Activated naive CD4-positive, alpha-beta T cell treated with anti-CD3 and anti-CD28 coated beads for 36 hours (primary cell): ENCODE measurements at places on chromosomes 13 and 19. TPM values are rescaled to one million over a fixed set of nuclear protein-coding genes. Genes with fewer than 3 reads are reported as not detected.

- DNase-seq, result no peak
Measured at GRCh38 chr13:40629678-40630384, 36.6 kb downstream of the FOXO1 start.

DNA sequence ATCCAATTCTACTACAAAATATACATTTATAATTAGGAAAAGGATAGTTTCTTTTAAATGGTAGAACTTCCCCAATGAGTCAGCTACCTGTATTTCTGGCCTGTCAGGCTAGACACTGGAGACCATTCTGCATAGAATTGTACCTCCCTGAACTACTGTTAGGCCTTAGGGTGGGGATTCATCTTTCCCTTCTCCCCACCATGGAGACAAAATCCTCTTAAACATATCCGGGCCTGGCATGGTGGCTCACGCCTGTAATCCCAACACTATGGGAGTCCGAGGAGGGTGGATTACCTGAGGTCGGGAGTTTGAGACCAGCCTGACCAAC is 24.5 kb upstream of the TPT1 start:
- no peak for DNase-seq

GRCh38 chr13:98309569-98310335 is 132.7 kb upstream of the RNF113B start:
- DNase-seq, result no peak

GRCh38 chr13:93001866-93002461 is 224.6 kb upstream of the GPC6 start:
- DNase-seq, result no peak

DNA sequence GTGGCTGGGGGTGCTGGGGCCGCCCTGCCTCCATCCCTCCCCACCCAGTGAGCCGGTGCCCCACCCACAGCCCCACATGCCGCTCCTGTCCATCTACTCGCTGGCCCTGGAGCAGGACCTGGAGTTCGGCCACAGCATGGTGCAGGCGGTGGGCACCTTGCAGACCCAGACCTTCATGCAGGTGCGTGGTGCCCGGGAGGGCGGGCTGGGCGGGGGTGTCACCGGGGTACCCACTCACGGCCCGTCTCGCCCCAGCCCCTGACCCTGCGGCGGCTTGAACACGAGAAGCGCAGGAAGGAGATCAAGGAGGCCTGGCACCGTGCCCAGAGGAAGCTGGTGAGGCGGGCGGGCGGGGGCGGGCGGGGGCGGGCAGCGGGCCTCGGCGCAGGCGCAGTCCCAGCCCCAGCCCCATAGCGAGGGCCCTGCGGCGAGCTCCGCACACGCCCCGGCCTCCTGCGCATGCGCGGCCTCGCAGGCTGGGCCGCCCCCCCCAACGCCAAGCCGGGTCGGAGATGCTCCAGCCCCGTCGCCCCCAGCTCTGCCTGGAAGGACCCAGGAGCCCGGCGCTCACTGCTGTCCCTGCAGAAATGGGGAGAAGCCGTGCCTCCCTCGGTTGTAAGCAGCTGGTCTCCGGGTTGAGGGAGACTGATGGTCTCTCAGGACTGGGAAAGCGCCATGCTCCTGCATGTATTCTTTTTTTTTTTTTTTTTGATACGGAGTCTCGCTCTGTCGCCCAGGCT is 7.7 kb downstream of the ARHGAP45 start:
- DNase-seq, result peak; percentile 93

DNA sequence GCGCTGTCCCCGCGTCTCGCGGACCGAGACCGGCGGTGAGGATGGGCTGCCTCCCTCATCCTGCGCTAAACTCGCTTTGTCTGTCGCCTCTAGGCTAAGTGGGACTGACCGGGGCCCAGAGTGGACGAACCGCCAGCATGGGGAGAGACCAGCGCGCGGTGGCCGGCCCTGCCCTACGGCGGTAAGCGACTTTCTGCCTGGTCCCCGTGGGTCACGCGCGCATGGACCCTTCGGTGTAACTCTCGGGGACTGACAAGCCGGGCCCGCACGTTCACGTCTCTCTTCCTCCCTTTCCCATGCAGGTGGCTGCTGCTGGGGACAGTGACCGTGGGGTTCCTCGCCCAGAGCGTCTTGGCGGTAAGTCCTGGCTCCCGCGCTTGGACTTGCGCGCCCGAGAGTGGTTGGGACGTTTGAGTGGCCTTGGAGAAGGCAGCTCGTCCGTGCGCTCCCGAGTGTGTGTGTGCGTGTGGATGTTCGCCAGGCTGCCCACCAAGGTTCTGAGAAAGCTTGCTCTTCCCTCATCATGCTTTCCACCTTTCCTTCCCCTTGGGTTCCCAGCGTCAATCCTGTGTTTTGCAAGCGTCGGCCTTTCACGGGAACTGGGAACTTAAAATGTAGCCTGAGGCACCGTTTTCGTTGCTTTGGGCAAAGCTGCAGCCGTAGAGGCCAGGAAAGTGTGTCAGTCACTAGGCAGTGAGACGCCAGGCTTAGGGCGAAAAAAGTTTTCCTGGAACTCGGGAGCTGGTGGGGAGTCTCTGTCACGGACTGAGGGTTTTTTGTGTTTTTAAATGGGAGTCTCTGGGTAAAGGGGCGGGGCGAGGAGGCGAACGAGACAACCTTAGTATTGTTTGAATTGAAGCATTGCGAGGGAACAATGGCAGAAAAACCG is 927 bp downstream of the COL4A2 start:
- no peak for DNase-seq

DNA sequence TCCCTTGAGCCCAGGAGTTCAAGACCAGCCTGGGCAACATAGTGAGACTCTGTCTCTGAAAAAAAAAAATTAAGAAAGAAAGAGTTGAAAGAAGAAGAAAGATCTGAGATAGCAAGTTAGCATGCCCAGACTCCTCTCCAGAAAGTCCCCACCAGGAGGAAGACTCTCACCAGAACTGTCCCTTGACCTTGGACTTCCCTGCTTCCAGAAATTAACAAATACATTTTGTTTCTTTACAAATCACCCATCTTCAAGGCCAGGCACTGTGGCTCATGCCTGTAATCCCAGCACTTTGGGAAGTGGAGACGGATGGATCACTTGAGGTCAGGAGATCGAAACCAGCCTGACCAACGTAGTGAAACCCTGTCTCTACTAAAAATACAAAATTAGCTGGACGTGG is 44.3 kb upstream of the KLF2 start:
- DNase-seq, result no peak

- no peak for DNase-seq
Measured at GRCh38 chr13:94175076-94175475, 304.4 kb downstream of the DCT start.

- DNase-seq, result no peak
Measured at GRCh38 chr13:77719128-77719527, 21.6 kb downstream of the SLAIN1 start.

GRCh38 chr19:54938906-54939305 is 8.4 kb downstream of the NLRP7 start:
- DNase-seq, result no peak

GRCh38 chr13:110421696-110422385 is 114.8 kb downstream of the COL4A2 start:
- peak; percentile 51 for DNase-seq

- peak; percentile 78 for DNase-seq
Measured at GRCh38 chr19:5369962-5370367, 29.4 kb upstream of the PTPRS start.

GRCh38 chr13:95603887-95604555 is 40.5 kb downstream of the DZIP1 start:
- no peak for DNase-seq

DNA sequence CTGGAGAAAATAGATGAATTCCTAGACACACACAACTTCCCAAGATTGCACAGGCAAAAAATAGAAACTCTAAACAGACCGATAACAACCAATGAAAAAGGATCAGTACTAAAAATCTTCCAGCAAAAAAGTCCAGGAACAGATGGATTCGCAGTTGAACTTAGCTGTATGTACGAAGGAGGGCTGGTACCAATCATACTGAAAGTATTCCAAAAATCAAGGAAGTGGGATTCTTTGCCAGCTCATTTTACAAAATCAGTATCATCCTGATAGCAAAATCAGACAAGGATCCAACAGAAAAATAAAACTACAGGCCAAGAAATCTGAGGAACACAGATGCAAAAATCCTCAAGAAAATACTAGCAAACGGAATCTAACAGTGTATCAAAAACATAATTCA is 6.5 kb upstream of the LILRB2 start:
- DNase-seq, result no peak

DNA sequence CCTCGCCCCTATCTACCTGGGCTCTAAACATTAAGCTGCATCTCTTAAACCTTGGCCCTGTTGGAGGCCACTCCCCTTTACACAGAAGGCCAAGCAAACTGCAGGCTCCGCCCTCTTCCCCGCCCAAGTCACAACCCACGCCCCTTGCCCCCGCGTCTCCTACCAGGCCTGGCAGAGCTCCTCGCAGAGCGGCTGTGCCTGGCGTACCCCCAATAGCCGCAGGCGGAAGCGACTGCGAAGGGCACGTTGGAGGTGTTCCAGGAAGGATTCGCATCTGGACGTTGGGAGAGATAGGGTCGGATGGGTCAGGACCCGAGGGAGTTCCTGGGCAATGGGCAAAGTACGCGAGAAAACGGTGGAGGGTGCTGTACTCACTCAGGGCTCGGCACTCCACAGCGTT is 5.9 kb downstream of the RTBDN start:
- DNase-seq, result peak; percentile 28

- no peak for DNase-seq
Measured at GRCh38 chr13:44240611-44241145, 132.9 kb upstream of the SERP2 start.

DNA sequence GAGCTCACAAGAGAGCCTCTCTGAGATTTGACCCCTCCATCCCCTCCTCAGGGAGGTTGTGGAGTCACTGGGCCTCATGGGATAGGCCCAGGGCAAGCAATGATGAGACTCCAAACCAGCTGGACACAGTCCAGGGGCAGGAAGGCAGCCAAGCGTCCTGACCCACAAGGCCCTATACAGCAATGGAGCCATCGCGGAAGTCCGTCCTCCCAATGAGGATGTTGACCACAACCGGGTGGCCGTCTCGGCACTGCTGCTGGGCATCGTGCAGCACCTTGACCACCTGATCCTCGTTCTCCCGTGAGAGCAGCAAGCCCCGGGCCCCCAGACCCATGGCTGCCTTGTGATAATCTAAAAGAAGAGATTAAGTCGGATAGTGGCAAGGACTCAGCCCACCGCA is 7.9 kb downstream of the SYDE1 start:
- no peak for DNase-seq

DNA sequence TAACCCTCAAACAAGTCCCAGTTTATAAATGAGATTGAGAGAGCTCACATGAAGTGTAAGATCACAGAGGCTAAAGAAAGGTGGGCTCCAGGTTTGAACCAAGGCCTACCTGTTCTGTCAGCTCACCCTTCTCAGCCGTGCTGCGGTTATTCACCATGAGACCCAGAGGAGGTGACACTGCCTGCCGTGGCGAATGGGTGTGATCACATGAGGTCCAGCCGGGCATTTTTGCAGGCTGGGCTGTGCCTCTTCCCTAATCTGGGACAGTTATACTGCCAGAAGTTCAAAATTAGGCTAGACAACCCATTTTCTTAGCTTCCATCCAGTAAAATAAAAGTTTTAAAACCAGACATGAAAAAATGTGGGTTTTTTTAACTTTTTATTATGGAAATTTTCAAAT is 146.8 kb downstream of the FOXO1 start:
- DNase-seq, result no peak

DNA sequence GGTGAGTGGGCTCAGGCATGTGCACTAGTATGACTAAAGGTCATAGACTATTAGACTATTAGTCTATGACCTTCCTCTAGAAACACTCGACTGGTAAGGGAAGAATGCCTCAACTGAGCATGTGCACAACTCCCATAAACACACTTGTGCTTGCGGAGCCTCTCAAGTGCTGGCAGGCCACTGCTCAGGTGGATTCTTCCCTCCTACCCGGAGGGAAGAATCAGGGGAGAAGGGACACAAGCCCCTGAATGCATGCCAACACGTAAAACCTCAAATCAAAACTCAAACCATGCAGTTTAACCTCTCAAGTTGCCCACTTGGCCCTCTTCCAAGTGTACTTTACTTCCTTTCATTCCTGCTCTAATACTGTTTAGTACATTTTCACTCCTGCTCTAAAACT is 287.6 kb upstream of the SGCG start:
- no peak for DNase-seq

GRCh38 chr19:18850471-18851375 is 19.0 kb downstream of the UPF1 start:
- no peak for DNase-seq

DNA sequence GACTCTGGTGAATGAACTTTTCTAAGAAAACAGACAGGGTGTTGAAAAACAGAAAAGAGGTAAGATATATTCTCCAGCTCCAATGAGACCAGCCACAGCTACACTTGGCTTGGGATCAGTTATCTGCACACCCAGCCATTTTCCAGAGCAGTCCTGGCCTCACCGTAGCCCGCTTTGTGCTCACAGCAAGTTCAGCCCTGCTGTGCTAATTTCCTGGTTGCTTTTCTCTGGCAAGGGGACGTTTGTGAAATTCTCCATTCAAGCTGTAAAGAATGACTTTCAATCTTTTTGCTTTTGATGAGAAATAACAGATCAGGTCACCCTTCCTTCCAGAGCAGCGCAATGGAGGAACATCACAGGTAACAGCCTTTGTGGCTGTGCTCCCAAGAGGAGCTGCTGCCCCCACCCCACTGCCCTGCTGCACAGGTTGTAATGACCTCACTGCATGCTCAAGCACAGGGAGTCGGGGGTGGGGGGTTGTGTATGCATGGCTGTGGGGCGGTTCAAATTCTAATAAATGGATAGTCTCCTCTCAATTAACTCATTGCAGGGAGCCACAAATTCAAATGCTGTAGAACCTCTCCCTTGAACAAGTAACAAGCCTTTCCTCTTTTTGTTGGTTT is 516.6 kb upstream of the NBEA start:
- DNase-seq, result no peak

- no peak for DNase-seq
Measured at GRCh38 chr13:48334534-48335127, 31.1 kb downstream of the RB1 start.

DNA sequence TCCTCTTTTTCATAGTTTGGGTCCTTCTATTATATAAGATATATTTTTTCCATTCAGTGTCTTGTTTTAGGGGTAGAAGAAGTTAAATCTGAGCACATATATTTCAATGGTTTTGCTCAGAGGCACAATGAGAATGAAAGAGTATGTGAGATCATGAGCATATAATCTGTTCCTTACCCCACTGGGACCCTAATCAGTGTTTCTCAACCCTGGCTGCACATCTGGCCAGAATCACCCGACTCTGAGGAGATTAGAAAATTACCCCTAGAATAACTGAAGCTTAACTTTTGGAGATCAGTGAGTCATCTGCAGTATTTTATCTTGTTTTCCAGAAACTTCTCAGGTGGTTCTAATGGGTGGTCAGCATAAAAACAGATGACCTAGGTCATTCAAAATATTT is 782 bp downstream of the CYSLTR2 start:
- no peak for DNase-seq

GRCh38 chr19:29323021-29323430 is 110.1 kb upstream of the UQCRFS1 start:
- DNase-seq, result no peak

TMC4 gene
- not detected for total RNA-seq

KLF1 gene
- 0.17 TPM for total RNA-seq

ZNF792 gene
- 3.1 TPM for total RNA-seq

IGFL2 gene
- total RNA-seq, result not detected

ZFP14 gene
- 3.1 TPM for total RNA-seq

ZNF285 gene
- total RNA-seq, result 0.67 TPM

KCTD4 gene
- not detected for total RNA-seq

XRCC1 gene
- total RNA-seq, result 34.5 TPM

NANOS2 gene
- total RNA-seq, result not detected

HCN2 gene
- total RNA-seq, result 0.41 TPM

RFPL4A gene
- not detected for total RNA-seq
